Effector memory CD8-positive, alpha-beta T cell (primary cell): ENCODE measurements at places on chromosomes 5 and 9.

GRCh38 chr5:32342656-32343055 is 29.9 kb upstream of the MTMR12 start:
- no peak for DNase-seq

DNA sequence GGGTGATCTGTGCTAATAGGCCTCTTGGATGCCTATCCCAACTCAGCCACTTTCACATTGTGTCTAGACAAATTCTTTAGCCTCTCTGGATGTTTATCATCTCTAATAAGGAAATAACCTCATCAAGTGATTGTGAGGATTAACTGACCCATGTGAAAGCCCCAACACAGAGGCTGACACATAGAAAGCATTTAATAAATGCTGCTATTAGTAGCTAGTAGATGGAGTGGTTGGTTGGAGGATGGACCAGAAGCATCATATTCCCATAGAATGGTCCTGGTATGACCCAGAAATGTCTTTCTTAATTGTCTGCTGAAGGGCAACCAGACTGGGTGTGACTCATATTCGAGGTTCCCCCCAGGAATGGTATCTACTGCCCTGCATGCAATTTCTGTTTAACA is 124.4 kb downstream of the PIK3R1 start:
- no peak for DNase-seq

- DNase-seq, result no peak
Measured at GRCh38 chr9:74006935-74007334, 490.2 kb upstream of the RORB start.

DNA sequence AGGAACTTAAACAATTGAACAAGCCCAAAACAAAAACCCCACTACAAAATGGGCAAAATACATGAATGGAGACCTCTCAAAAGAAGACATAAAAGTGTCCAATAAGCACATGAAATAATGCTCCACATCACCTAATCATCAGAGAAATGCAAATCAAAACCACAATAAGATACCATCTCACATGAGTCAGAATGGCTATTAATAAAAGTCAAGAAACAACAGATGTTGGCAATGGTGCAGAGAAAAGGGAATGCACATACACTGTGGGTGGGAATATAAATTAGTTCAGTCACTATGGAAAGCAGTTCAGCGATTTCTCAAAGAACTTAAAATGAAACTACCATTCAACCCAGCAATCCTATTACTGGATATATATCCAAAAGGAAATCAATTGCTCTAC is 337.4 kb upstream of the GRIA1 start:
- DNase-seq, result no peak

- no peak for DNase-seq
Measured at GRCh38 chr5:42492974-42493373, 69.7 kb downstream of the GHR start.

DNA sequence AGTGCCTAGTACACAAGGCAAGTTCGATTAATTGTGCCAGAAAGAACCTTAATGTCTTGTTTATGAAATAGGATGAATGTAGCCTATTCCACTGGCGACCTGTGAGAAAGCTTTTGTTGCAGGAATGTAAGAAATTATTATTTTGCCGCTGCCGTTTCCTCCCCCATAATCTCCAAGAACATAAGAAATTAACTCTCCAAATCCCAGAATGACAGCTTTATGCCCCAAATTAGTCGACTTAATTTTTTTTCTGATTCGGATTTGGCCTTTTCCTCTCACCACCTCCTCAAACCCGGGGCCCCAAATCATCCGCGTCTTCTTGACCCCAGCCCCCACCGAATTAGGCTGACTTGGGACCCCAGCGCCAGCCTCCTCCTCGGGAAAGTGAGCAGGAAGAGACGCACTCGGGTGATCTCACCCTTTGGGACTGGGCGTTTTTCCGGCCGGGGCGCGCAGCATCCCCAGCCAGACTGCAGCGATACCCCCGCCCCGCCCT is 682 bp upstream of the SPTAN1 start:
- no peak for DNase-seq

- DNase-seq, result no peak
Measured at GRCh38 chr5:71945436-71945835, 161.8 kb upstream of the MAP1B start.

DNA sequence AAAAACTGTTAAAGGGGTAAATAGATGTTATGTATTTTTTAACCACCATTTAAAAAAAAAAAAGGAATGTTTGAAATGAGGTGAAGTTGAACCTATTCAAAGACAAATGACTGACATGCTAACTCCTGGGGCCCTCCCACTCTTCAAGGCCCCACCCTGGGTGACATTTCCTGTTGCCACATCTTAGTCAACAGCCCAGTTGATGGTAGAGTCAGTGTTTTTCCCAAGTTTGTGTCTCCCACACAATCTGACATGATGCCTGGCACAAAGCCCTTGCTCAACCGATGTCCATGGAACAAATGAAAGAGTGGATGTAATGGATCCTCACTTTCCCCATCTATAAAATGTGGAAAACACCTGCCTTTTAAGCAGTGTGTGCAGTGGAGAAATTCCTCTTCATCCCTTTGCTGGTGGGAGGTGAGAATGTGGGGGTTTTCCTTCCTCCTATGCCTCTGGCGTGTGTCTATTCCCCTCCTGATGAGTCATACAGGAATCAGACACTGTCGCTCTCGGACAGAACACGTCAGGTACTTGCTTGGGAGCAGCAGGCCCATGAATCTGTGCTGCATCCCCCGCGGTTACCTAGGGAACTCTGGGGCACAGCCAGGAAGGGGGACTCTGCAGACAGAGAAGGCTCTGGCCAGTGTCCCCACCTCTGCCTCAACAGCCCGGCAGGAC is 13.7 kb upstream of the ADRA1B start:
- no peak for DNase-seq

- no peak for DNase-seq
Measured at GRCh38 chr5:65823204-65823603, 101.2 kb downstream of the NLN start.

- no peak for DNase-seq
Measured at GRCh38 chr9:27870404-27870803, 297.1 kb upstream of the C9orf72 start.

DNA sequence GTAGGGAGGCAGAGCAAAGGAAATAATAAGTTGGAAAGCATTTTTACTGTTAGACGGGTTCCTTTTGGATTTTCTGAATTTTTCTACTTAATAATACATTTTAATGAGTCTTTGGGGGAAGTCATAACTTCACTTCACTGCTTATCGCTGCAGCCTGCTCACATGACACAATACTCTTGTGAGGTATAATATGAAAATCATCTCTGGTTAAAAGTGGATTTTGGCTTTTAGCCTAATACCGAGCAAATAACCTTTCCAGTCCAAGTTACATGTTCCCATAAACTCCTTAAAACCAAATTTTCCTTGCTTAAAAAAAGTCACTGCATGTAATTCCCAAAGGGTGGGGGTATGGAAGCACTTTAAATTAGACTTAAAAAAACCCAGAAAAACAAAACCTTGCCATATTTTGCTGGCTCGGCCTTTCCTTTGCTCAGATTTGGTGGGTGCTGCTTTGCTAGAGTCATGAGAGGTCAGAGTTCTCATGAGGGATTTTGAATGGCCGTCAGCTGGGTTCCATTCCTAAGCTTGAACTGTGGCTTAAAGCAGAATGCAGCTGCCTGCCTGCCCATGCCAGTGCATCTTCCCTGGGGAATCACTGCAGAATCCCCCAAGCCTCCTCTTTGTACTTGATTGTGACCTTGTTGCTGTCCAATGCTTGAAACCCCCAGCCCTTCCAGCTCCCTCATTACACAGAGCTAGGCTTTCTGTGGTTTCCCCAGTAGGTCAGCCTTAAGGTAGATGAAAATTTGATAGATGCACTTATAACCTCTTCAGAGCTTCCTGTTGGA is 331.8 kb downstream of the KDM4C start:
- no peak for DNase-seq

GRCh38 chr5:1508659-1509290 is 15.0 kb downstream of the LPCAT1 start:
- DNase-seq, result no peak

DNA sequence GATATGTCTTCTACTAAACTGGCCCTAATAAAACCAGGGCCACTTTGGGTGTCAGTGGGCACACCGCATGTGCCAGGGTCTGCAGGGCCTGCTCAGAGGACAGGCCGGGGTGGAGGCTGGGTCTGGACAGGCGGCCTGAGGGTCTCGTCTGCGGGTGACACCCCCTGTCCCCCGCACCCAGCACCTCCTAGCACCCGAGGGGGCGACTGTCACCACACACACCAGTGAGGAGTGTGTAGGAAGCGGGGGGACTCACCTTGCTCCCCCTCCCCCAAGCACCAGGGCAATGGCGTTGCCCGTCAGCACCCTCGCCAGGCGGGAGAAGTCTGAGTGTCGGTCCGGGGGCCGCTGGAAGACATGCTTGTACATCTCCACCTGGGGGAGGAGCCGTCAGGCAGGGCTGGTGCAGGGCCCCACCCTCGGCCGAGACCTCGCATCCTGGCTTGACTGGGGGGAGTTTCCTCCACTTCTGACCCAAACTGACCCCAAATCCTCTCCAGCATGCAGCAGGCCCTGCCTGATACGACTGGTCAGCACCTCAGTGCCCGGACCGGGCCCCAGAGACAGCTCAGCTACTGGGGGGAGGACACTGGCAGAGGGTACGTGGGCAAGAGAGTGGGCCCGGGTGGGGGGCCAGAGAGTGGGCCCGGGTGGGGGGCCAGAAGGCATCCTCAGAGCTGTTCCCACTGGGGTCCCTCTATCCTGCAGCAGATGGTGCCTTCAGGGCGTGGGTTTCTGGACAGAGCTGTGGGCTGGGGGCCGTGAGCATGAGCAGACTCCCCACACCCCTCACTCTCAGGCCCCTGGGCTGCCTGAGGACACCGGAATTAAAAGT is 18.9 kb upstream of the NSMF start:
- DNase-seq, result no peak

DNA sequence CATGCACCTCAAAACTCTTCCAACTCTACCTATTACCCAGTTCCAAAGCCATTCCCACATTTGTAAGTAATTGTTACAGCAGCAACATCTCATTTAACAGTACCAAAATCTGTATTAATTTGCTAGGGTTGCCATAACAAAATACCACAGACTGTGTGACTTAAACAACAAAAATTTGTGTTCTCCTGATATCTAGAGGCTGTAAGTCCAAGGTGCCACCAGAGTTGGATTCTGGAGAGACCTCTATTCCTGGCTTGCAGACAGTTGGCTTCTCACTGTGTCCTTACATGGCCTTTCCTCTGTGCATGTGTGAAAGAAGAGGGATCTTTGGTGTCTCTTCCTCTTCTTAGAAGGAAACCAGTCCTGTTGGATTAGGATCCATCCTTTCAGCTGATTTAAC is 203.8 kb upstream of the PIK3R1 start:
- DNase-seq, result no peak

DNA sequence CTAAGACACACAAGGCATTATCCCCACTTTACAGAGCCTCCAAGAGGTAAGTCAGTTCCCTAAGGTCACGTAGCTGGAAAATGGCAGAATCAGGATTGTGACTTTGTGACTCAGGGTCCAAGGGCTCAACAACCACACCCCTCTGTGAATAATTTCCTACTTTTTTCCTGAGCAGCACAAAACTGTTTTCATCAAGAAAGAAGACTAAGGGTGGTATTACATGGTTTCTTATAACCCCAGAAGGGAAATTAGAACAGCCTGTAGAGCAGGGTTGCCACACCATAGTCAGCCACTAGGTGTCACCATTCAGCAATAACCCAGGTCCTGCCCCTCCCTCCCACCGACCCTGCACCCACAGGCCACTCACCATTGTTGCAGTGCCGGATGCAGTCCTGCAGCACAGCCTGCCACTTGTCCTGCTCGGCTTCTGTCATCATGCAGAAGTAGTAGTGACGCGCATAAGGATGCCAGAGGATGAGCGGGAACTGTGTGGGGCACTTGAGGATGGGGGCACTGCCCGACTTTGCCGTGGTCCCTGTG is 72.1 kb downstream of the LRSAM1 start:
- DNase-seq, result no peak

- peak; percentile 15 for DNase-seq
Measured at GRCh38 chr5:131974956-131975726, 29.7 kb upstream of the MEIKIN start.

DNA sequence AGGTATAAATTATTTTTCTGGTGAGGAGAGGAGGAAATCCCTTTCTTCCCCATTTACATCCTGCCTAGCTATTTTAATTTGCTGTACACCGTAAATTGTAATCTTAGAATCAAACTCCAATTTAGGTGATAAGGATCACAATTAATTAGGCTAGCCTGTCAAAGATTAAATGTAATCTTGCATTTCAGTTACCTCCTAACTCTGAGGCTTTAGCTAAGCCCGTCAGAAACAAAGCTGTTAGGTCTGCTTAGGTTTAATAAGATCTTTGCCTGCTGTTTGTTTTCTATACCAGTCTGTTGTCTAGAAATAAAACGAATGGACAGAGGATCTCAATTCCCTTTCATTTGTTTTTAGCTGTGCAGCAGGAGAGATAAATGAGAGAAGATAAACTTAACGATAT is 51.5 kb downstream of the PIK3R1 start:
- no peak for DNase-seq

DNA sequence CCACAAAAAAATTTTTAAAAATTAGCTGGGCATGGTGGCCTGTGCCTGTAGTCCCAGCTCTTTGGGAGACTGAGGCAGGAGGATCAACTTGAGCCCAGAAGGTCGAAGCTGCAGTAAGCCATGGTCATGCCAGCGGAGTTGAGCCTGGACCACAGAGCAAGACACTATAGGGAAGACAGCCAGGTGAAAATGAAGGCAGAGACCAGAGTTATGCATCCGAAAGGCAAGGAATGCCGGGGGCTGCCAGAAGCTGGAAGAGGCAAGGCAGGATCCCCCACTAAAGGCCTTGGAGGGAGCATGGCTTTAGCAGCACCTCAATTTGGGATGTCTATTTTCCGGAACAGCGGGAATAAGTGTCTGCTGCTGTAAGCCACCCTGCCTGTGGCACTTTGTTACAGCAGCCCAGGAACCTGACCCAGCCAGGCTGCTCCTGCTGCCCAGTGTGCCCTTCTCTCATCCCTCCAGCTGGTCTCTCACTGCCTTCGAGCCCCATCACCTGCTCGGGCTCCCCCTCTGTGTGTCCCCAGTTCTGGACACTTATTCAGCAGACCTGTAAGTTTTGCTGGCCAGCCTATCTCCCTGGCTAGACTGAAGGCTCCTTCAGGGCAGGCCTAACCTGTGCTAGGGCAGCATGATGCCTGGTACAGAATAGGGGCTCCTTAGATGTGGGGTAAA is 16.8 kb upstream of the JADE2 start:
- no peak for DNase-seq

- no peak for DNase-seq
Measured at GRCh38 chr9:85528607-85529006, 213.1 kb downstream of the AGTPBP1 start.

GRCh38 chr5:111326551-111326950 is 102.4 kb downstream of the CAMK4 start:
- no peak for DNase-seq
